ENCODE measurements at places on chromosomes 5 and 9.

GRCh38 chr9:109206670-109207069 is 39.6 kb upstream of the FRRS1L start:
- no peak for DNase-seq

DNA sequence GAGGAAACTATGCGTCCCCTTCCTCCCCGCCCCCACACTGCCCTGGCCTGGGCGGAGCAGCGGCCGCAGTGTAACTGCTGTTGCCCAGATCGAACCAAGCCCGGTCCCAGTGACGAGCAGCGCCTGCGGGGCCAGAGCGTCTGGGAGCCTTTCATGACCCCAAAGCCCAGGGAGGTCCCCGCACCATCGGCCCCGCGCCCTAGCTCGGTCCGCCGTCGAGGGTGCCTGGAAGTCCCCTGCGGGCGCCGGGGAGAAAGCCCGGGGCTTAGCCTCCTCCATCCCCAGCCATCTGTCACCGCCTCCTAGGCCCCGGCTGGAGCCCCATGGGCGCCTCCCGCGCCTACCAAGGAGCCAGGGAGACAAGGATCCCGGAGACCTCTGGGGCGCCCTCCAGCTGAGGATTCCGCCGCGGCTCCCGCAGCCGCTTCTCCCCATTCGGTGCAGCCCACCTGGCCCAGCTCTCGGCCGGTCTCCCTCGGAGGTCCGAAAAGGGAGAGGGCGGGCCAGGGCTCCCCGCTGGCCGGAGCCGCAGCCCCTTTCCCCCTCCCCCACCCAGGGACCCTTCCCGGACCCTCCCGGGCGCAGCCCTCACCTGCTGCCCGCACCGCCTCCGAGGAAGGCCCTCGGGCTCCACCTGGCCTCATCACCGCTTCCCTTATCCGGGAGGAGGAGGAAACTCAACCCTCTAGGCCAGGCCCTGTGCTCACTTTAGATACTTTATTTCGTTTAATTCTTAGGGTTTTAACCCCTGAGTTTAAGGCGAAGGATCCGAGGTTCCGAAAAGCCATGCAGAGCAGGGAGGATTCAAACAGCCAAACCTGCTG is 45.6 kb downstream of the APTX start:
- DNase-seq = peak; percentile 49

DNA sequence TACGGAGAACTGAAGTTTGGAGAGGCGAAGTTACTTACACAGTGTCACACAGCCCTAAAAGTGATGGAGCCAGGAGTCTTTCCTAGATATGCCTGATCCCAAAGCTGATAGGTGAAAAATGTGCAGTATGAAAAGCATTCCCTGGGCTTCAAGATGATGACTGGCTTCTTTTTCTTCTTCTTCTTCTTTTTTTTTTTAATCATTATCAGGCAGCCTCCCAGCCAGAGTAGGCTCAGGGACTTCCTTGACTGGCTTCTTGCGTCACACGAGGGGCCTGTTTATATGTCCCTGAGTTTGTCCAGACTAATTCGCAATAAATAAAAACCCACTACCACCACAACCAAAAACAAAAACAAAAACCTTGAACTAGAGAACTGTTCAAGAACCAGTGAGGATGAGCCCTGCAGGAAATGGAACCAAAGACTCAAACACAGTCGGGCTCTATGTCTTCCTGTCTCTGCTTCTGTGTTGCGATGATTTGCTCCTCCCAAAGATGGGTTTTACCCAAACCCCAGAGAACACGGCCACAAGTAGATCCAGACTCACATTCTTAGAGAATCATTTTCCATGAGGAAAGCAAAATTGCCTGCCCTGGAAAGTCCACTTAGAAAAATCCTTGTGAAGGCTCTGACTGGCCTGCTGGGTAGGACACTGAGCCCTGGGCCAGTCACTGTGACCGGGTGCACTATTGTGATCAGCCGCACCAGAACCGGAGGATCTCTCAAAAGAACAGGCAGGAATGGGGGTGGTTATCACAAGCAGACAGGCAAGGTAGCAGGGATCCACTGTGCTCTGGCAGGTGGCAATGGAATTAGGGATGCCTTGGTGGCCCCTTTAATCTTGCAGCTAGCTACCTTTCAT is 38.0 kb upstream of the ADAM19 start:
- no peak for DNase-seq

DNA sequence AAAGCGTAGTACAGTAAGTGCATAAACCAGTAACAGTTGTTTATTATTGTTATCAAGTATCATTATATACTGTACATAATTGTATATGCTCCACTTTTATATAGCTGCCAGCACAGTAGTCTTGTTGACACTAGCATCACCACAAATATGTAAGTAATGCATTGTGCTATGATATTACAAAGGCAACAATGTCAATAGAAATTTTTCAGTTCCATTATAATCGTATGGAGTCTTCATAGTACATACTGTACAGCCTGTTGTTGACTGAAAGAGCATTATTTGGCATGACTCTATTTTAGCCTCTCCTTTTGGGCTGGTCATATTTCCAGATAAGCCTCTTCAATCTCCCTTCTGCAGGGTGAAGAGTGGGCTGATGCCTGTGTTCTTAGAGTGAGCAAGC is 40.4 kb downstream of the CFAP95 start:
- DNase-seq = no peak

- DNase-seq = no peak
Observed at GRCh38 chr9:35340046-35340445, 149.9 kb upstream of the RUSC2 start.

GRCh38 chr5:155772009-155772662 is 554.8 kb upstream of the SGCD start:
- DNase-seq = no peak

DNA sequence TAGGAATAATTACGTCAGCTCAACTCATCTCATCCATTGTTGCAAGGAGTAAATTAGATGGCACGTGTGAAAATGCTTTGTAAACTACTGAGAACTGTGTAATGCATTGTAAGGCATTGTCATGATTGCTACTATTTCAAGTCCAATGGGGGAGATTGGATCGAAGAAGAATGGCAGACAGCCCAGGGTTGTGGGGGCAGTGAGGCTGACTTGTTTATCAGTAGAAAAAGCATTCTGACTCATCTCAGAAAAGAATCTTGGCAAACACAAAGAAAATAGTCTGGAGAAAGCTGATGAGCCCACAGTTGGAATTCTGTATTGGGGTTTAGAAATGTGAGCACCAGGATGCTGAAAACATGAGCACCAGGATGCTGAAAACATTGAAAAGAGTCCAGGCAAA is 28.0 kb upstream of the DAP start:
- no peak for DNase-seq

GRCh38 chr5:128021411-128021810 is 62.2 kb upstream of the SLC12A2 start:
- no peak for DNase-seq

GRCh38 chr5:147346006-147346561 is 111.3 kb downstream of the STK32A start:
- DNase-seq = no peak

GRCh38 chr9:79592726-79593493 is 21.1 kb downstream of the TLE4 start:
- no peak for DNase-seq

DNA sequence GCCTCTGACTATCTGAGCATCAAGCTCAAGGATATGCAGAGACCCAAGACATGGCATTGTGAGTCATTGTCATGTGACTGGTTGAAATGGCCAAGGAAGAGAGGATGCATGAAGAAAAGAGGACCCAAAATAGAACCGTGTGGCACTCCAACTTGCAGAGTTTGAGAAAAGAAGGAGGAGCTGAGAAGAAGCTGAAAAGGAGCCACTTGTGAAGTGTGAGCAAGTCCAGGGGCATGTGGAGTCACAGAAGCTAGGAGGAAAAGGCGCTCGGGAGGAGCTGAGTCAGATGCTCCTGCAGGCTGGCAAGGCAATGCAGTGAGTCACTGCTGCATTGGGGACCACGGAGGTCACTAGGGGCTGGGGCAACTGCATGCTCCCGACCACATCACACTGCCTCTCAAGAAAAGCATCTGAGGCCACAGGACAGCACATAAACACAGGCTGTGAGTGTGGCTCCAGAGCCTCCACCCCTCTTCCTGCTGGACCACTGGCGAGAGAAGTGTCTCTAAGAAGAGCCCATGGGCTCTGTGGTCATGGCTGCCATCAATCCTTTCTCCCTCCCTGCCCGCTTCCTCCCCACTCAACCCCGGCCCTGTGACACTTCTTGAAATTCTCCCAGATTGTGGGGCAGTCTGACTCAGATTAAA is 197.6 kb downstream of the DRD1 start:
- no peak for DNase-seq

DNA sequence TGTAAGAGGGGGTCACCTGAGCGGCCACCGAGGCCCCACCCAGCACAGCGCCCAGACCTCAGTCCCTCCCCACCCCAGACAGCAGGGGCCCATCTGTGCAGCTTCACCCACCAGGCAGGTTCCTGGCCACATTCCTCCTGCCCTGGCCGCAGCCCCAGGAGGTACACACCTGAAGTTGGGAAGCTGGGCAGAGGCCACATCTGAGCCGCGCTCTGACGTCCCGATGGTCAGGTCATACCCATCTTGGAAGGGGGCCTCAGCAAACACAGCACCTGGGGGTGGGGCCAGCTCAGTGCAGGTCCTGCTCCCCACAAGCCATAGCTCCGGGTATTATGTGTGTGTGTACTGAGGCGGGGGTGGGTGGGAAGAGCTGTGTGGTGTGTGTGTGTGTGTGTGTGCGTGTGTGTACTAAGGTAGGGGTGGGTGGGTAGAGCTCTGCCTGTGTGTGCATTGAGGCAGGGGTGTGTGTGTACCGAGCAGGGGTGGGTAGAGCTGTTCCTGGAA is 5.6 kb downstream of the SPOUT1 start:
- no peak for DNase-seq

DNA sequence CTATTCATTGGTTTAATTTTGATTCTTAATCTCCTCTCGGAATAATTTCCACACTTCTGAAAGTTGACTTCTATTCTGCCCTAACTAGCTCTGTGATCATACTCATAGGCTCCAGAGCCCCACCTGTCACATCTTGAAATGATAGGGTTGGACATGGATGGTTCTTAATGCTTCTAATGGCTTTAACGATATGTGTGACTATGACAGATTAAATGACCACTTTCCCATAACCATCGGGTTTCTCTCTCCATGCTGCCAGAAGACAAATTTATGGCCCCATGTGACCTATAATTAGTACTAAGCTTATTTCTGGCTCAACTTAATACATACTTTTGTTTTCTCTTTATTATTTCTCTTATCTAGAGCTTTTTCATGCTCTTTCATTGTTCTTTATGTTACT is 251.1 kb upstream of the TUT7 start:
- DNase-seq = no peak

- no peak for DNase-seq
Observed at GRCh38 chr5:36573438-36573837, 33.0 kb upstream of the SLC1A3 start.

DNA sequence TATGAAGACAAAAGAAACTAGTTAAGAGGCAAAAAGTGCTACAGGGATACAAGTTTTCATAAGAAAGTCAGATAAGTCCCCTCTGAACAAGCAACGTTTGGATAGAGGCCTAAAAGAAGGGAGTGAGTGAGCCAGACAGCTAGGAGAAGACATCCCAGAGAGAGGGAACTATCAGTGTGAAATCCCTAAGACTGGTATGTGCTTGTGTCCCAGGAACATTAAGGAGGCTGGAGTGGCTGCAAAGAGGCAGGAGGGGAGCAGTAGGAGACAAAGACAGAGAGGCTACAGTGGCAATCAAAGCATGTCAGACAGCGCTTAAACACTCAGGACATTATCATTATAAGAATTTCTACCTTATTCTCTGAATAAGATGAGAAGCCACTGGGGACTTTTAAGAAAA is 139.1 kb upstream of the STK32A start:
- no peak for DNase-seq

DNA sequence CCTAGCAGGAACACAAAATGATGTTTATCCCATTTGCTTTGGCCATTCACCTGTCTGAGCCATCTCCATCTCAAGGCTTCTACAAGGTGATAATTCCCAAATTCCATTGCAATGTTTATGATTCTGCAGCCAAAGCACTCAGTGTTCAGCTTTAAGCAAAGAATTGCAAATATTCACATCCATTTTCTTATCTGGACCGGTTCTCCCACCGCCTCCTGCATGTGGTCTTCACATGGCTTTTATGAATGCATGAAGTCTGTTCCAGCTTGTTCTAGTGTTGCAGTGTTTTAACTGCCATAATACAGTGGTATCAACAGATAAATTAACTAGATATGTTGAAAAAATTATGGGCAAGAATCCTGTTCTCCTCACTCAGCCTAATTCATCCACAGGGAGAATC is 443.0 kb upstream of the KLF4 start:
- no peak for DNase-seq

DNA sequence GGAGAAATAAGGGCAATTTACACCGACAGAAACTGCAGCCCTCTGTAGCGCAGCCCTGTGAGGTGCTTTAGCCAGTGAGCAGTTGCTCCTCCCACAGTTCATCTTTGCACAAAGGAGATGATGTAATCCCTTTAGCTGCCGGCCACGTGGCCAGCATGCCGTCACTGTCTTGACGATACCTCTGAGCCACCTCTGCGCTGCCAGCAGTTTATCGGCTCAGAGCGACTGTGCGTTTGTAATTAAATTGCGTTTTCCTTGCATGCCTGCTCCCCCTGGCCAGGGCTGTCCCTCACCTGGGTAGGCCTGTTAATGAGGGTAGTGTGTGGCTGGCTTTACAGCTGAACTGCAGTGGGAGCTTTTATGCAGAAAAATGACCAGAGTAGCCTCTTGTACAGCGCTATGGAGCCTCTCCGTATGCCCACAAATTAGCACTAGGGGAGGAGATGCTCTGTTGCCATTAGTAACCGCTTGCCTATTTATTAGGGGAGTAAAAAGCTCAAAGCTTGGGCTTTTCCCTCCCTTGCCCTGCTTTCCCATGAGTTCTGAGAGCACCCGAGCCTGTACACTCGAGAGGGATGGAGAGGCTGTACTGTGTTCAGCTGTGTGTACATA is 107.0 kb downstream of the TRIO start:
- DNase-seq = peak; percentile 91

DNA sequence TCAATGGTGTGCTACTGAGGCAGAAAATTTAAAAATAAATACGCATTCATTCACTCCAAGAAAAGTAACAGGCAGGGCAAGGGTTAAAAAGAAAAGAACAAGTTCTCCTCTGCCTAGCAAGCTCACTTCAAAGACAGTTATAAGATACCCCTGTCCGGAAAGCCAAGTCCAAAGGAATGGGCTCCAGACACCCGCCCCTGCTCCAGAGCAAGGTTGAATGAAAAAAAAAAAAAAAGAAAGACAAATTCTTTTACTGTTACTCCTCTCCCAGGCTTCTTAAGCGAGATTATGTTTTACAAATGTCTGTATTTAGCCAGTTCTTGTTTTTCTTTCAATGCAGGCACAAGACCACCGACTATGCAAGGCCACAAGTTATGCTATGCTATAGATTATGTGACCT is 9.1 kb upstream of the ANXA2R start:
- no peak for DNase-seq

DNA sequence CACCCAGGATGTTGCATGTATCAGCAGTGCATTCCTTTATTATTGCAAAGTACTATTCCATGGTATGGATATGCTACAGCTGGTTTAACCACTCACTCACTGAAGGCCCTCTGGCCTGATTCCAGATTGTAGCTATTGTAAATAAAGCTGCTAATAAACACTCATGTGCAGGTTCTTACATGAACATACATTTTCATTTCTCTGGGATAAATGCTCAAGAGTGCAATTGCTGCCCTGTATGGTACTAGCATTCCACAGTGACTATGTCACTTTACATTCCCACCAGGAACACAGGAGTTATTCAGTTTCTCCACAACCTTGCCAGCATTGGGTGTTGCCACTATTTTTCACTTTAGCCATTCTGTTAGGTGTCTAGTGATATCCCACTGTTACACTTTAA is 267.6 kb downstream of the SPOCK1 start:
- no peak for DNase-seq

Measured in retina (tissue), 1 donor.